NCI-H1105 treated with DMSO at 0.1 percent for 48 hours (cell line): ENCODE measurements at places on chromosomes 5 and 9.

DNA sequence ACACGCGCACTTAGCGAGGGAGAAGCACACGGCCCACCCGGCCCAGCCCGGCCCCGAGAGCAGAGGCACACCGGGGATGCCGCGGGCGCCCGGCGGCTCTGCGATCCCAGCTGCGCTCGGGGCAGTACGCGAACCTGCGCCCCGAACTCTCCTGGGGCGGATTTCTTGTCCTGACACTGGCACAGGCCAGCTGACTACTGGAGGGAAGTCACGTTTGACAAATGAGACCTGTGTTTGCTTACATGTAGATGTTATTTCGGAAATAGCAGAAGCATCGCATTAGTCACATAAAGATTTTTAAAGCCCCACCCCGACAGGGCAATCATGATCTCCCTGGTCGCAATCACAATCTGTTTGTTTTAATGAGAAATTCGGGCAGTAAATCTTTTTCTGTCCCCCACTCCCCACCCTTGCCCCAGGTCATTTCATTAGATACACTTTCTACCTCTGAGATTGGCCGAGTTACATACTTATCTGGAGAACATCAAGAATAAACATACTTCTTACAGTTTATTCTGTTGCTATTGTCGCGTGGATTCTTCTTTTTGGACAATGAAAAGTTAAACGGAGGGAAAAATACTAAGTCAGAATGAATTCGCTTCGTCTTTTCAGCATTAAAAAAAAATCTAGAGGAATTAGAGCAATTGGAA, 518.9 kb downstream of the CTNND2 start:
- DNase-seq: no peak

- DNase-seq: no peak
These were observed 5.7 kb upstream of the LARP1 start for GRCh38 chr5:154749491-154749890.

- no peak for DNase-seq
These were observed 732 bp downstream of the PBX3 start for GRCh38 chr9:125747765-125748445.

- peak; percentile 59 for DNase-seq
These were observed 1.2 kb downstream of the MAP1B start for GRCh38 chr5:72108202-72109061.

GRCh38 chr5:148452499-148453193, 68.9 kb downstream of the FBXO38 start:
- DNase-seq: no peak

DNA sequence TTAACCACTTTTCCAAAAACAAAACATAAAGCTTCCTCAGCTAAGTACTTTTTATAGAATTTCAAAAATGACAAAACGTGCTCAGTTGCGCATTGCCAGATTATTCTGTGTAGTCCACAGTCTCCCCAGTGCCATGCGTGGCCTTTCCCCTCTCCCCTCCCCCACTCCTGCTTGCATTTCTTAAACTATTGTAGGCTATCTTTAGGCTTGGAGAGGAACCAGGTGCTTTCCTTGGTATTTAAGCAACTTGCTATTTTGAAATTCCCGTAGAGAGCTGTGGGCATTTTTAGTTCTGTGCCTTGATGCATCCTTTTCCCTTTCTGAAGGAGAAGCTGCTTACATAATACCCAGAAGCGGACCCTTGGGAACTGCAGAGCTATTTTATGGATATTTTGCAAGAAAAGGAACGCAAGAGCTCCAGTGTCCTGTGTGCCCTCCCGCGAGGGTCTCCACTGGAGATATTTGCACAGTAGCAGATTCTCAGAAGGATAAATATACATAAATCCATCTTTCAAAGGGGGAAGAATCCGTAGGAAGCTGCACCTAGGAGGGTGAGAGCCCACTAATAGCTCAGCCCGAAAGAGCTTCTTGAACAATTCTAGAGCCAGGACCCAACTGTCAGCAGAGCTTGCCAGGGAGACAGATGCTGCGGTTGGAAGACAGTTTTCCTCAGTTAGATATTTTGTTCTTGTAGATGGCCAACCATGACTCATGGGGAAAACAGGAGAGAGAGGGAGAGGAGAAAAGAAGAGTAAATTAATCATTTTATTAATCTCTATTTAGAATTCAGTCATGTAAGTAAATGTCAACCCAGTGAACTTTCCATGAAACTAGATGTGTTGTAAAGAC, 1298.3 kb upstream of the WWC1 start:
- DNase-seq: no peak

- DNase-seq: no peak
These were observed 12.9 kb downstream of the PLPP1 start for GRCh38 chr5:55521881-55522280.

GRCh38 chr9:120608421-120608820, 28.5 kb upstream of the CDK5RAP2 start:
- no peak for DNase-seq

DNA sequence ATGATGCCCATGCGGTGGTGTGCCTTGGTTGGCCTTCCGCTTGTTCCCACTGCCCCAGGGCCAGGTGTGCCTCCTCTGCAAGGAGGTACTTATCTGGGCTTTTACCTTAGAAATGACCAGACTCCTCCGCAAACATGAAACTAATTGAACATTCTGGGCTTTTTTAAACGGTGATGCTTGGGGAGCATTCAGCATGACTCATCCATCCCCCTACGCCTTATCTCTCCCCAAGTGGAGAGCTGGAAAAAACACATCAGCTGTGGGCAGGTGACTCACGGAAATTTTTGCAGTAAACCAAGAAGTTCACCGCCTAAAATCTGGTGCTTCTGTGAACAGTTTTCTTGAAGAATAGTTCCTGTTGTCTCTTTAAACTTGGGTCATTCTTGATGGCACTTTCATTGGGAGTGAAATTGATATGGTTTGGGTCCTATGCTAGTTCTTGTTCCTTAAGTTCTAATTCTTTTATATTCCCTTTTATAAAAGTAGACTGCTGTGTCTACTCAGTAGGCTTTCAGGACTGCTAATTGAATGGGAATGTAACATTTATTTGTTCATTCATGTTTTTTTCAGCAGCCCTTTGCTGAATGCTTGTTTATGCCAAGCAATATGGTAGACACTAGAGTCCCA, 39.6 kb downstream of the SFXN1 start:
- DNase-seq: no peak

DNA sequence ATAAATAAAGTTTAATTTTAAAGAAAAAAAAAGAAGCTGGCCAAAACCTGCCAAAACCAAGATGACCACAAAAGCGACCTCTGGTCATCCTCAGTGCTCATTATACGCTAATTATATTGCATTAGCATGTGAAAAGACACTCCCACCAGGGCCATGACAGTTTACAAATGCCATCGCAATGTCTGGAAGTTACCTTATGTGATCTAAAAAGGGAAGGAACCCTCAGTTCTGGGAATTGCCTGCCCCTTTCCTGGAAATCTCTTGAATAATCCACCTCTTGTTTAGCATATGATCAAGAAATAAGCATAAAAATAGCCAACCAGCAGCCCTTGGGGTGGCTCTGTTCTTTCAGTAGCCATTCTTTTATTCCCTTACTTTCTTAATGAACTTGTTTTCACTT, 178.3 kb upstream of the MAP1B start:
- DNase-seq: no peak

DNA sequence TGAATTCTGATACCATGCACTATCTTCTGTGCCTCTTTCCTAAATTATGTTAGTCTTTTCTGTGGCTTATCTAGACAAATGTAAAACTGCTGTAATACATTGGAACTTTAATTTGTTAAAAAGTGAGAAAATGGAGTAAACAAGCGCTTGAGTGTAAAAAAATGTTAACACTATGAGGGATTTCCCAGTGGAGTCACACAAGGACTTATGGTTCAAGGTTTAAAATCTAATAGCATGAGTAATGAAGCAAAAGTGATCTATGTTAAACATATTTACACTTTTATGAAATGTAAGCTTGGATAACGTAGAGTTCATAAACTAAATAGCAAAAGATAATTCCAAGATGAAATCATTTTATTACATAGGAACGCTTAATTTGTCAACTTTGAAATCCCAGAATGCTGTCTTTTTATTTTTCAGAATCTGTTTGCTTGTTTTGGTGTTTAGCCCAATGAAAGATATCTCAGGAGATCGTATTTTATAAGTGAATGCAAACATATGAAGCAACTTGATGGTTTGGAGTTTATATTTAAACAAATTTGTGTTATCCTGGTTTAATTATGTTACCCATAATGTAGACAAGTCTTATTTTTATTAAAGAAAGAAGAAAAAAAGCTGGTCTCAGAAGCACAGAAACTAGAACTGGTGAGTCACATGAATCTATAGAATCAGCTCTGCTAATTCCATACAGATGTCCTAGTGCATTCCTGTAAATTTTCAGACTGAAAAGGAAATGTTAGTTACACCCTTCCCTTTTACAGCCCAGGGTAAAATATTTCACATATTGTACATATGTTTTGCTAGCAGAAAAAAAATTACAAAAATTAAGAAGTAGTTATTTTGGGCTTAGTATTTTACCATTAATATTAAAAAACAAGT, 34.2 kb upstream of the FBN2 start:
- DNase-seq: no peak
